GM04504 (cell line): ENCODE measurements at places on chromosomes 7 and 10.
A peak's percentile ranks its signal among the peaks of the same experiment; 100 is the strongest.

GRCh38 chr10:69172241-69172982 lies 7.6 kb upstream of the SUPV3L1 start:
- DNase-seq, result peak; percentile 18

GRCh38 chr7:84701524-84702306 lies 485.1 kb downstream of the SEMA3D start:
- peak; percentile 71 for DNase-seq

DNA sequence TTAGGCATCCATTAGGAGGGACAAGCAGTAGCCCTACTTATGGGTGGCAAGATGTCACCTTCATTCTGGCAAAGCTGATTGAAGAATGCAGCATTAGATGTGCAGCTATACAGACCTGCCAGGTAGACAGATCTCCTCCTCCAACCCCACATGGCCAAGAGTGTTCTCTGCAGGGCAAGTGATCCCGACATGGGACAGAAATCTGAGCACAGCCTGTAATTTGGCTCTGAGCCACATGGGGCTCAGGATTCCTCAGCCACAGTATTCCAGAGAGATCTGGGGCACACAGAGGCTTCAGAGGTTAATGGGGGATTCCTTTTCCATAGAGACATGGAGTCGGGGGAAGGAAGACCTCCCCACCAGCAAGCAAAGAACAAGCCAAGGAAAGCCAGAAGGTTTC lies 58.7 kb upstream of the GDF10 start:
- no peak for DNase-seq

DNA sequence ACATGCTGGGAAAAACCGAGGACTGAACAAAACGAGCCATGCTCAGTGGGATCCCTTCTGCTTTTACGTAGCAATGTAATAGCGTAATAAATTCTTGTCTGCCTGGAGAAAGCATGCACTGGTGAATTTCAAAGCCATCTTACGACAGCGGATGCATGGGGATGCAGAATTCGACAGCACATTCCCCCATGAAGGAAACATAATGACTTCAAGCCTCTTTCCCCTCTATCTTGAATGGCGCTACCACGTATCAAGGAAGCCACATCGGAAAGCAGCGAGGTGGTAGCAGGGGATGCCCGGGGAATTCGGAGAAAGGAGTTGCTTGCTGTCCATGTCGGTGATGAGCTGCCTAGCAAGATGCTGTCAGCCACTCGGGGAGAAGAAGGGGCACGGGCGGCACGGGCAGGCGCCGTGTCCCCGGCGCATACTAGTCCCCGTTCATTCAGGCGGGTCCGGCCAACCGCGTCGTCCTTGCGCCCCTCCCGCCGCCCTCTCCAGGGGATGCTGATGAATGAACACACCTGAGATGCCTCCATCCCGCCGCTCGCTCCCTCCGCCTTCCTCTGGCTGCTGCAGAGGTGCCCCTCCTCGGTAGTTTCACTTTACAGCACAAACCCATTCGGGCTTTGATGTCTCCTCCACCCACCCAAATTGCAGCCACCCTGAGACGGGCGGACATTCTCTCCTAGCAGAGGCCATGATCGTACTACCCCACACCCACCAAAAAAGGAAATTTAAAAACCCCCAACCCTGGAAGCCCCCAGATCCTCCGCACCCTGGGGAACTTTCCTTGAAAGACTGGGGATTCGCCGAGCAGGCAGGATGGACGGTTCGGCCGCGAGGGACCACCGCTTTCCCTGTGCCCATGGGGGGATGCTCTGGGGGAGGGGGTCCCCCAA lies 644 bp downstream of the SORBS1 start:
- DNase-seq, result no peak

DNA sequence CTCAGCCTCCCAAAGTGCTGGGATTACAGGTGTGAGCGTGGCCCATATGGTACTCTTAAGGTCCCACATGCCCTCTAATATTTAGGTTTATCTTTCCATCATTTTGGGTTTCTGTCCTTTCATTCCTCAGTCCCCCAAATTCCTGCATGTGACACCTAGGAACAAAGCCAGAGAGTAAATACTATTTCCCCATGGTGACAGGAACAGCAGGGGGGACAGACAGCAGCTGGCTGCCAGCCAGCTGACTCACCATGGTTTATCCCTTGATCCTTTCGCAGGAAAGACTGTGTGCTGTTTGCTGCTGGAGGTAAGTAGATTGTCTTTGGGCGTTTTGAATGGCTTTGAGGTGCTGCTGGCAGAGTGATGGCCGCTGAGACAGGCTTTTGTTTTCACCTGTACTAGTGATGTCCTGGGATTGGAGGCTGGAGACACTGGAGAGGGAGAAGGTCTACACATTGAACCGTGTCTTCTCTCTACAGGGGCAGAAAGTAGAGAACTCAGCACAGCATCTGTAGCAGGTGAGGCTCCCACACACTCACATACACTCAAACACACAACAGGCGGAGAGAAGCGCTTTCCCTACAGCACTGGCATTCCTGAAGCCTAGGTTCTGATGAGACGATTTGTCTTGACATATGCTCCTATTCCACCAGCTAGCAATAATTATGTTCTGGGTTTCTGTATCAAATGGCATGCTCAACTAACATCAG lies 83.7 kb upstream of the EFCAB10 start:
- DNase-seq, result peak; percentile 29

- DNase-seq, result no peak
Observed at GRCh38 chr7:139620676-139621344, 97.3 kb downstream of the CLEC2L start.

DNA sequence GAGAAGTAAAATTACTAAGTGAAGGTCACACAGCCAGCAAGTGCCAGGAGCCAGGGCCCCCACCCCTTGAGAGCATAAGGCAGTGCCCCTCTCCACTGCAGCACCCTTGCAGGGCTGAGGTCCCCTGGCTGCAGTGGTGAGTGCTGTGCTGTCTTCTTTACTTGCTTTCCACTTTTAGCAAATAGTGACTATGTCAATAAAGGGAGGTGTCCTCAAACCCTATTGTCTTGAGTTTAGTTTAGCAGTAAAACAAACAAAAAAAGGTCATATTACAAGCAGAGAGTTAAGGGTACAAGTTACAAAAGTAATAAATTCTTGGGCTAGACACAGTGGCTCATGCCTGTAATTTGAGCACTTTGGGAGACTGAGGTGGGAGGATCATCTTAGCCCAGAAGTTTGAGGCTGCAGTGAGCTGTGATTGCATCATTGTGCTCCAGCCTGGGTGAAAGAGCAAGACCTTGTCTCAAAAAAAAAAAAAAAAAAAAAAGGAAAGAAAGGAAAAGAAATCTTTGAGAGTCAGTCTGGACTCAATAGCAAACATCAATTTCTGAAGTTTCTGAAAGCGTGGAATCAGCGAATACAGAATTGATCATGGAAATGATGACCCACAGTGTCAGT lies 39.0 kb upstream of the KIF5B start:
- DNase-seq, result no peak

GRCh38 chr7:91373111-91373800 lies 109.0 kb downstream of the FZD1 start:
- DNase-seq, result no peak

- no peak for DNase-seq
Observed at GRCh38 chr7:141559961-141560360, 8.8 kb downstream of the AGK start.

GRCh38 chr10:74415146-74415839 lies 264.3 kb downstream of the ADK start:
- no peak for DNase-seq

DNA sequence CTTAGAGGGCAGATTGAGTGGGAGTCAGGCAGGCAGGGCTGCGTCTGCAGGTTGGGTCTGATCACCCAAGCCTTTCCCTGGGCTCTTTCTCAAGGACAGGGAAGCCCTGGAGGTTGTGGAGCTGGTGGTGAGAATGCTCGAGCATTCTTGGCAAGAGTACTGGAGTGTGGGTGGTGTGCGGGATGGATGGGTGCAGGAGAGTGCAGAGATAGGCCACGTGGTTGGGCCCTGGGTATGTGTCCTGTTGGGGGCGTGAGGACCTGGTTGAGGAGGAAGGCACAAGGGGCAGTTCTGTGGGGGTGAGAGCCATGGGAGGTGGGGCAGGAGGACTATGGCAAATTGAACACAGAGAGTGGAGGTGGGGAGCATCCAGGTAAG lies 135.9 kb downstream of the PTPN20 start:
- no peak for DNase-seq

- DNase-seq, result no peak
Observed at GRCh38 chr7:2120841-2121830, 111.6 kb downstream of the MAD1L1 start.

DNA sequence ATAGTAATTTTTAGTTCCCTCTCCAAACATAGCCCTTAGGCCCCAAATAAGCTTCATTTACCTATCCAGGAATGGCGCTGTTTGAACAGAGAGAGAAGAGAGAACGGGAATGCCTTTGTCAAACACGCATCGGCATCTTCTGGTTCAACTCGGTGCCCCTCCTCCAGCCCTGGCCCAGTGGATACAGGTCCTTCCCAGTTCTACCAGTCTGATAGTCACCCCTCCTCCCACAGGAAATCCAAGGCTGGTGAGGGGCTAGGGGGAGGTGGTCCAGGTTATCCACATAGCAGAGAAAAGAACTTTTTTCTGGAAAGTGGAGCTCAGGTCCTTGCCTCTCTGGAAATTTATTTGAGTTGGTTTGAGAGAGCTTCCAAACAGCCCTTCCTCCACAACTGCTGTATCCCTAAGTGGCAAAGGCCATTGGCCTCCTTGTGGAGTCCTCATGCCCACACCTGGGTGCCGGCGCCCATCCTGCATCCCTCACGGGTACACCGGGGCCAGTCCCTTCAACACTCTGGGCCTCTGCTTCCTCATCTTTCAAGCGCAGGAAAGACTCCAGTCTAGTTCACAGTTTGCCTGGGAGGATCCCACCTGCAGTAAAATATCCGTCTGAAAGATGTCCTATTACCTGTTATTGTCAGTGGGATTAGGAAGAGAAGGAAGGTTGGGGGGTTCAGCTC lies 287.4 kb downstream of the CELF2 start:
- DNase-seq, result no peak

- no peak for DNase-seq
Observed at GRCh38 chr10:79220307-79220706, 127.0 kb upstream of the PPIF start.

DNA sequence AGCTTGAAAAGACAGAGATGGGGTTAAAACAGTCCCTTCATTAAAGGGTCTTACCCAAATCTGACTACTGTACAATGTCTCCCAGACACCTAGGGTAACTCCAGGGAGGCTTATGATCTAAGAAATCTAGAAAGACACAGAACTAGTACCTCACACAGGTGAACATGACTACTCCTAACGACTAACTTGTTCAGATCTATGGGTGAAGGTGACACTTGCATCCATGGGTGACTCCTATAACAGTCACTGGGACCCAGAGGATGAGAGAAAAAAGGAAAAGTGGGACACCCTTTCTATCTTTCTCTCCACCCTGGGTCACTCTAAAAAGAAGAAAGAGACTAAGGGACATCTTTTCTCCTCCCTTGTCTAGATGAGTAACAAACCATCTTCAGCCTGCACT lies 19.2 kb downstream of the AKR1C8 start:
- no peak for DNase-seq

GRCh38 chr10:72746426-72747363 lies 54.8 kb downstream of the MCU start:
- no peak for DNase-seq

- DNase-seq, result no peak
Observed at GRCh38 chr10:13790196-13790595, 203.4 kb downstream of the PRPF18 start.

- DNase-seq, result no peak
Observed at GRCh38 chr7:43441231-43442130, 141.4 kb upstream of the STK17A start.

GRCh38 chr7:55657654-55658053 lies 85.4 kb upstream of the VOPP1 start:
- DNase-seq, result no peak

DNA sequence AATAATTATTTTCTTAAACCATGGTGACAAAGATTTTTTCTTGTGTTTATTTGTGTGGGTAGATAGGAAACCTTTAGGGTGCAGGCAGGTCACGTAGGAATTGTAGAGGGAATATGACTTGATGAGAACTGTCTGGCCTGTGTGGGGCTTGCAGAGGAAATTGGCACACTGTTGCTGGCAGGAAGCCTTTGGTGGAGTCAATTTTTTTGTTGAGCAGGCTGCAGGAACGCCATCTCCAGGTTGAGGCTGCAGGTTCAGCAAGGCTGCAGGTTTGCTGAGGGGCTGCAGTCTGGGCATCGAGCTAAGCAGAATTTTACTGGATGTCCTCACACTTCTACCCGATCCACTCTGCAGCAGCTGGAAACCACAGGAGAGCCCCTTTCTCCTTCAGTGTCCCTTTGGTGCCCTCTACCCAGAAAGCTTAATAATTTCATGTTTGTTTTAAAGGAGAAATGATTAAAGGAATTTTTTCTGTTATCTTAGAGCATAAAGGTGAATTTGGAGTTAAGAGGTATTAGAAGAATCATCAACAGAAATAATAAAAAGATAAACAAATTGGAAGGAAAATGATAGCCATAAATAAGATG lies 37.0 kb downstream of the TBC1D12 start:
- DNase-seq, result no peak

DNA sequence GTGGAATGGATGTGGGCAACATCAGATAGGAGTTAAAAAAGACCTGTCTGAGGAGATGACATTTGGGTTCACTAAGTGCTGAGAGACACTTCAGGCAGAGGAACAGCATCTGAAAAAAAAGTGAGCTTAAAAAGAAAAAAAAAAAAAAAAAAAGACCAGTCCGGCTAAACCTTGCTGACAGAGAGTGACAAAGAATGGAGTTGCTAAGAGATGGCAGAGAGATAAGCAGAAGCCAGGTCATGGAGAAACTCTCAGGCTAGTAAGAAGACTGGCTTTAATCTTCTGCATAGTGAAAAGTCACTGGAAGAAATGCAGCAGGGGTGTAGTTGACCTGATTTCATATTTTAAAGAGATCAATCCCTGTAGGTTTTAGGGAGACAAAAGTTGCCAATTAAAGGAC lies 711.1 kb upstream of the SEMA3D start:
- no peak for DNase-seq

DNA sequence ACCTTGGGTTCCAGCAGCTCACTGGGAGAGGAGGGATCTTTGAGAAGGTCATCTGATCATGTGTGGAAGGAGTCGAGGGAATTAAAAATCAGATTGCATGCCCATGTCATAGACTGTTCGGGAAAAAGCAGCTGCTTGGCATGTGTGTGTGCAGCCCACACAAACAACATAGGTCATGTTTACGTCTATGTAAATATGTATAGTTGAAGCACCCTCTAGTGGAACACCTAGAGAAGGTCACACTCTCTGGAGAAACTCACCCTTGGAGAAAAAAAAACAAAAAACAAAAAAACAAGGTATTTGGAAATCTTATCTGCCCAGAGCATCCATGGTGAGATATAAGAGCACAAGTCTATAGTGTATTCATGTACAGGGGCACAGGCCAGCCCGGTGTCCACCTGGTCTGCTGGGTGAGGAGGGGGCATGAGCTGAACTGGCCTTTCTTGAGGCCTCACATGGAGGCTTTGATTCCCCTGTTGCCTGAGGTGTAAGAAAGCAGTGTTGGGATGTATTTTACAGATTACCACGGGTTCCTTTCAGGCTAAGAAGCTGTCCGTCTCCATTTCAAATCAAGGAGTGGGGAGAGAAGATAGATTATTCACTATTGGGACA lies 98.0 kb downstream of the NPY start:
- no peak for DNase-seq
